ENCODE measurements at places on chromosomes 1 and 21.

DNA sequence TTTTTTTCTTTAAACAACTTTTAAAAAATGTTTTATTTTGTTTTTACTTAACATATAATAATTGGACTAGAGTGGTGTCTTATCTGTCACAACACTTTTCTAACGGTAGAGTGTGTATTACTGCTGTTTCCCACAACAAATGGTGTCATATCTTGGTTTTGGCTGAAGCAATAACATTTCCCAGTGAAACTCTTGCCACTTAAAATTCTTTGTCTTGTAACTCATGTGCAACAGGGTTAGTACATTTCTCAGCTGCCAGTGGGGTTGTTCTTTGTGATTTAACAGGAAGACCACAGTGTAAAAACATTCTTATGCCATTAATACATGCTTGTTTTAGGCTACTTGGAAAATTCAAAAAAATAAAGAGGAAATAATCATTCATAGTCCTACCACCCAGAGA, 43.5 kb downstream of the ALPL start:
- DNase-seq = no peak

- no peak for DNase-seq
Measured at GRCh38 chr21:34965200-34966174, 83.6 kb downstream of the RUNX1 start.

DNA sequence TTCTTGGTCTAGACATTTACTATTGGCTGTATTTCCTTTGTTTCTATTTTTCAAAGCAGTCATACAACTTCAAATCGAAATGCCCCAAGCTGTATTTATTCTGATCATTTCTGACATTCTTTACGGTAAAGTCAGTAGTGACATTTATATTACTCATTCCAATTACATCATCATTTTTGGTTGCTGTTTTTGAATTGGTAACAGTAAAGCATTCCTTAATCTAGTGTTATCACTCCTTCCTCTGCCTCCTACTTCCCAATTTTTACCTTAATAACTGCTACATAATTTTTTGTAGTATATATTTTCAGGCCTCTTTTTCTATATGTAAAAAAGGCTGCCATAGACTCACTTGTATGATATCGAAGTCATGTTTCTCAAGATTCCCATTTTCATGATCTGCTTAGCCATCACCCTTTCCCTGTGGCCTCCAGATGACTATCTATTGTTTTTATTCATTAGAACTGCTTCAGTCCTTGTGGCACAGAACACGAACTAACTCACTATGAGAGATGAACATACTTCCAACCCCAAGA, 167.2 kb downstream of the RUNX1 start:
- no peak for DNase-seq

DNA sequence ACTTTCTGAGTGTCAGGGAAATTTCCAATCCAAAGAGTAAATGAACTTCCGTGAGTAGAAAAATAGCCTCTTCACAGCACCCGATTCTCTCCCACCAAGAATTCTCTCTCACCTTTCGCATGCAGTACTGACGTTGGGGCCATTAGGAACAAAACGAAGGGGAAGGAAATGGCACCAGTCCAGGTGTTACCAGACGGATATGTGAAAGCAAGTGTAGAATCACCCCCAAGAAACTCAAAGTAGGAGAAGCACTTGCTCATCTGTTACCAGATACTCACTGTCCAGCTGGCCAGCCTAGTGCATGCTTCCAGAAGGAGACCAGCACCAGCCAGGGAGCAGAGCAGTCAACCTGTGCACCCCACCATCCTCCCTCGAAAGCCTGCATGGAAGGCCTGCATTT, 55.1 kb downstream of the ITPKB start:
- no peak for DNase-seq

DNA sequence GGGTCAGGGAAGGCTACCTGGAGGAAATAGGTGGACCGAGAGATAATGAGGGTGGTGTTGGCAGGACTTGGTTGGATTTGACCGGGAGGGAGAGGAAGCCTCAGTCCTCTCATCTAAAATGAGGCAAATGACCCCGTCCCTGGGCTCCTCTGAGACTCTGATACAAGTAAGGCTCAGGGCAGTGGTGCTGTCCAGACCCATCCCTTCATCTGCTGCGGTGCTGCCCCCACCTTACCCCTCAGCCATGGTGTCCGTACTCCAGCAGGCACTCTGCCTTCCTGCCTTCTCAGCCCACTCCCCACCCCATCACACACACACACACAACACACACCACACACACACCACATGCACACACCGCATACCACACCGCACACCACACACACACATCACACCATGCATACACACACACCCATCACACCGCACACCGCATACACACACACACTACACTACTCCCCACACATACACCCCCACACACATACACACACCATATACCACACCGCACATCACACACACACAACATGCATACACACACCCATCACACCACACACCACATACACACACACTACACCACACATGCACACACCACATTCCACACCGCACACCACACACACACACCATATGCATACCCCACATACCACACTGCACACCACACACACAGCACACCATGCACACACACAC, 29.4 kb upstream of the SLC26A9 start:
- no peak for DNase-seq

DNA sequence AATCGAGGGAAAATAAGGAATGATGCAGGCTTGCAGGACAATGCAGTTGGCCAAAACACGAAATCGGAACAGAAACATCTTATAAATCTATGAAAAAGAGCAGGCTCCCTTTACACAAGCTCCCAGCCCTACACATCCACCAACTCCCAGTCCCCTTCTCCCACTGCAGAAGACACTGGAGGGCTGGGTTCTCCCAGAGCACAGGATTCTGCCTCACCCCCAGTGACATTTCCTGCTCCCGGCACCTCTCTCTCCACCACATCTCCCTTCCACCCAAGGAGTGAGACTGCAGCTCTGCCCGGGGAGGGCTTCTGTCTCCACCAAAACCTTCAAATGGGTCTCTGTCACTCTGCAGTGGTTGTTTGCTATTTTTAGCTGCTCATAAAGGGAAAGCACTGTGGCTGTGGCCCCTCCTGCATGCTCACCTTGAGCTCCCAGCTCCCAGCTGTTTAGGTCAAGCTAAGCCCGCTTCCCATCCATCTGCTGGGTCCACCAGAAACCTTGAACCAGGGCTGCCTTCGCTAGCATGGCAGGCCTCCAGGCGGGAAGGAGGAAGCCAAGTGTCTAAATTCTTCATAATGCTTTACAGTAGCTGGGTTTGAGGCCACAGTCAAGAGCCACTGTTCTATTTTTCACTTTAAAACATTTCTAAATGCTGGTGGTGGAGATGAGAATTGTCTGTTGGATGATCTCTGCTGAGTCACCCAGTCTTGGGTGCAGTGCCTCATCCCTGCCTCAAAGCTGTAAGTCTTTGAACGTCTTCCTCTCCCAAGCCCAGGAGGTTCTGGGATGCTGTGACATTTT, 3.3 kb upstream of the C2CD2 start:
- peak; percentile 61 for DNase-seq

GRCh38 chr1:209648931-209649776, 3.1 kb downstream of the LAMB3 start:
- no peak for DNase-seq

- DNase-seq = no peak
Measured at GRCh38 chr1:47576758-47577115, 138.9 kb downstream of the FOXD2 start.

DNA sequence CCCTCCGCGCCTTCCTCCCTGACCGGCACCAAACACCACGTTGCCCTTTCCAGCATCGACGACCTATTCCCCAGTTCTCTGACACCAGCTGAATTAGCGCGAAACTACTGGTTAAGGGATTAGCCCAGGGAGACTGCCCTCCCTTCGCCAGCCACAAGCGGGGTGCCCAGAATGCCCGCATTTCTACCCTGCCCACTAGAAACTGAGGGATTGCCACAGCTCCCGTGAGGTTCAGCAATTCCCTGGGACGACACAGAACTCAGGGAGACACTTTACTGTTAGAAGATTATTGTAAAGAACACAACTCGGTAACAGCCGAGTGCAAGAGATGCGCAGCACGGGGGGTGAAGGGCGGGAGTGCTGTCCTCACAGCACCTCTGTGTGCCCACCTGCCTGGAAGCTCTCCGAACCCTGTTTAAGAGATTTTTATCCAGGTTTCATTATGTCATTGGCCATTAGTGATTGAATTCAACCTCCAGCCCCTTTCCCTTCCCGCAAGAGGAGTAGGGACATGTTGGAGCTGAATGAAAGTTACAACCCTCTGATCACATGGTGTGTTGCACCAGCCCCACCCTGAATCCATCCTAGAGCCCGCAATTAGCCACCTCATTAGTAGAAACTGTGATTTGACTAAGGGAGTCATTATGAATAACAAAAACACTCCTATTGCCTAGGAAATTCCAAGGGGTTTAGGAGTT, 15.8 kb upstream of the RIPPLY3 start:
- peak; percentile 61 for DNase-seq

GRCh38 chr1:3364983-3365382, 89.5 kb upstream of the ARHGEF16 start:
- DNase-seq = no peak

- no peak for DNase-seq
Measured at GRCh38 chr1:160637821-160638539, 8.9 kb downstream of the SLAMF1 start.

- DNase-seq = no peak
Measured at GRCh38 chr21:42759594-42759927, 106.1 kb downstream of the PDE9A start.

- DNase-seq = no peak
Measured at GRCh38 chr1:10146391-10146790, 64.0 kb upstream of the KIF1B start.

GRCh38 chr1:232617237-232617636, 12.7 kb downstream of the SIPA1L2 start:
- DNase-seq = no peak

DNA sequence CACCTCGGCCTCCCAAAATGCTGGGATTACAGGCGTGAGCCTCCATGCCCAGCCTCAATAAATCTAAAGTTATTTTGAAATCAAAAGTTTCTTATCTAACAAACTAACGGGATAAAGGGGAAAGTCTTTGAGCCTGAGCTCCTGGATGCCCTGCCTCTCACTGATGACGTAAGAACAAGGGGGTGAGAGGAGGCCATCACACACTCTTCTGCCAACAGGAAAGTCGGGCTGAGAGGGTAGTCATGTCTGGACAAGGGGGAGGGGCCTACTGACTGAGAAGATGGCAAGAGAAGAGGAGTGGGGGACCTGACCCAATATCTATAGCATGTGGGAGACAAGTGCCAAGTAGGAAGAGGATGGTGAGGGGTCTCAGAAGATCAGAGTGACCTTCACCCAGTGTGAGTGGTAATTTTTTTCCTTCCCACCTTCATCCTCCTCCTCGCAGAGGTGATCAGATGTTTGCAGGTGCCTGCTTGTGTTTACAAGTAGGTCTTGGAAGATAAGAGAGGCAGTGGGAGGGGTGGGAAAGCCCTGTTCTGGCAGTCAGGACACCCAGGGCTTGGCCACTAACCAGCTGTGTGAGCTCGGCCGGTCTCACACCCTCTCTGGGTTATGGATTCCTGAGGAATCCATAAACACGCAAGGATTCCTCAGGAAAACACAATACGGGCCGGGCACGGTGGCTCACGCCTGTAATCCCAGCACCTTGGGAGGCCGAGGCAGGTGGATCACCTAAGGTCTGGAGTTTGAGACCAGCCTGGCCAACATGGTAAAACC, 9.6 kb downstream of the UQCRHL start:
- DNase-seq = no peak

GRCh38 chr1:165444897-165445370, at the start of gene RXRG:
Gene RXRG, minus strand, starts transcription at chr1:165445126. Its CDS starts 233 bp downstream, at chr1:165444893.
- DNase-seq = peak; percentile 94

DNA sequence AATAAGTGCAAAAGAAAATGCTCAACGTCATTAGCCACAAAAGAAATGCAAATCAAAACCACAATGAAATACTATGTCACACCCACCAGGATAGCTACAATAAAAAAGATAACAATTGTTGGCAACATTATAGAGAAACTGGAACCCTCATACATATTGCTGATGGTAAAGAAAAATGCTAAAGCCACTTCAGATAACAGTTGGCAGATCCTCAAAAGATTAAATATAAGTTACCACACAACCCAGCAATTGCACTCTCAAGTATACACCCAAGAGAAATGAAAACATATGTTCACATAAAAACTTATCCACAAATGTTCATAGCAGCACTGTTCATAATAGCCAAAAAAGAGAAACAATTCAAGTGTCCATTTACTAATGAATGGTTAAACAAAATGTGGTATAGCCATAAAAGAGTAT, 20.7 kb downstream of the TRIM33 start:
- DNase-seq = no peak

DNA sequence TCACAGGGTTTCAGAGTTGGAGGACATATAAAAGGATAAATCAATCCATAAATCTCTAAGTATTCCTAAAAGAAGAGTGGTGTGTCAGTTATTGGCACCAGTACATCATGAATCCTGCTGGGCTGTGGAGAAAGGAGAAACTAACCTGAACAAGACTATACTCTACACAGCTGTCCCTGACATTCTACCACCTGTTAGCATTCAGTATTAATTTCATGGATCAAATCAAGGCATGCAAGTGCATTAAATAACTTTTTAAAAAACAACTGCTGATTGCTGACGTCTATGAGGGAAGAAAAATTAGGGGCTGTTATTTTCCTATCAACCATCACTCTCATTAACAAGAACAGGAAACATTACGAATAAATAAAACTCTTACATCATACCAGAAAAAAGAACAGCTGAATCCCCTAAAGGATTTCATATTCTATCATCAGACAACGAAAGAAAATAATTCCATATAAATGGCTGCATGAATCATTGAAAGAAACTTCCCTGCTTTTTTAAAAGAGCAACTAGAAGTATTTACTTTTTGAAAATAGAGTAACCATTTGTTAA, 121.7 kb downstream of the ATF6 start:
- DNase-seq = no peak

DNA sequence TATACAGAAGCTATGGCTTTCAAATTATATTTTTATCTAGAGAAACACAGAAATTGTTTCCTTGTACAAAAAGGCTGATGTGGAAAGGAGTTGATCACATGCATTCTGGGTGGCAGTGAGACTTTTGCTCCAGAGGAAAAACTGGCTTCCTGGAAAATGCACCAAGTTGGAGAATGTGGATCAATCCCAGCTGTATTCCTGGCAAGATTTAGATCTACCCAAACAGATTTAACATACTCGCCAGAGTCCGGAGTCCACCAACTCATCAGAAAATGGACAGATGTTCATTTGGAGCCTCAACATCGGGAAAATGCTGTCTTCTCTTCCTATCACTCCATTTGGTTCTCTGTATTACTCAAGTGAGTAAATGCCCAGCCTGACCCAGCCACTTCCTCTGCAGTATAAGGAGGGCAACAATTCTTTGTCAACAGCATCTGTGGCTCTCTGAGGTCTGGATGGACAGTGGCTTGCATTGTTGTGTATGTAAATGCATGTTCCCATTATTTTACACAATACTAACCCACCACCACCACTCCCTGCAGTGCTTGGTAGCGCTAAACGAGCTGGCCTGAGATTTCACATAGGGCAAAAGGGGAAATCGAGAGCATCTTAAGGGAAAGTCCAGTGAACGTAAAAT, 226.2 kb upstream of the IRF2BP2 start:
- no peak for DNase-seq

- DNase-seq = no peak
Measured at GRCh38 chr1:90200646-90201205, 205.8 kb downstream of the ZNF326 start.

- no peak for DNase-seq
Measured at GRCh38 chr1:197782722-197783360, 7.6 kb upstream of the DENND1B start.

GRCh38 chr1:15123270-15123669, 30.3 kb upstream of the TMEM51 start:
- DNase-seq = peak; percentile 64

GRCh38 chr1:10760566-10761502, 35.6 kb downstream of the CASZ1 start:
- DNase-seq = no peak
